Esophagus muscularis mucosa (tissue), 4 donors: ENCODE measurements at places on chromosomes 5 and 9. TPM values are rescaled to one million over a fixed set of nuclear protein-coding genes. Genes with fewer than 3 reads are reported as not detected.

DNA sequence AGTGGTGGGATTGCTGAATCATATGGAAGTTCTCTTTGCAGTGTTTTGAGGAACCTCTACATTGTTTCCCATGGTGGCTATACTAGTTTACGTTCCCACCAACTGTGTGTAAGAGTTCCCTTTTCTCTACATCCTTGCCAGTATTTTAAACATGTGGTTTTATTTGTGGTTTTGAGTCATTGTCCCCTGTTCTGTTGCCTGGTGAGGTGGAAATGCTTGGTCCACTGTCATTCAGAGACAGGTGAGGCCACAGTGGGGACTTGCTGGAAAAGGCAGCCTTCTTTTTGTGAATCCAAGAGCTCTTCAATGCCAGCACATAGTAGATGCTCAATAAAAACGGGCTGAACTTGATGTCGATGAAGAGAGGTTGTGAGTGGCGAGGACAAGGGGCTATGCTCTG, 44.2 kb downstream of the SH3PXD2B start:
- no peak for DNase-seq

- DNase-seq = no peak
Measured at GRCh38 chr9:124251605-124252378, 6.0 kb upstream of the NEK6 start.

DNA sequence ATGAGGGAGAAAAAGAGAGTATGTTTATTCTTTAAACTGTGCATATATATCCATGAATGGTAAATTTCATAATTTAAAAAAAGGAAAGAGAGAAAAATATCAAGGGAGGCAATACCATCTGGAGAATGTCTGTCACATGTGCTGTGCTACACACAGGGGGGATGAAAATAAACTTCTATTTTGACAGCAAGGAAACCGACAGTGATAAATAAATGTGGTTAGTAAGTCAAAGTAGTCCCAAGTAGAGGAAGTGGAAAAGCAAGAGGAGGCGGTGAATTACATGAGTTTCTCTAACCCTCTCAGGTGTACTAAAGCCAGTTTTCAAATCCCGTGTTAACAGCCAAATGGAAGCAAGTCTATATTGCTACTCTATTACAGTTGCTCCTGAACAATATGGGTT, 83.3 kb downstream of the ICE1 start:
- DNase-seq = no peak

- no peak for DNase-seq
Measured at GRCh38 chr9:19375538-19375937, 4.5 kb downstream of the RPS6 start.

The MCTP1 gene
- total RNA-seq = 43.6 TPM
